ENCODE measurements at places on chromosomes 4 and X. TPM values are rescaled to one million over a fixed set of nuclear protein-coding genes. Genes with fewer than 3 reads are reported as not detected.
A peak's percentile ranks its signal among the peaks of the same experiment; 100 is the strongest.

The BRS3 gene
- total RNA-seq: not detected

The HPGDS gene
- not detected for total RNA-seq

The CLIC2 gene
- total RNA-seq: not detected

The TMPRSS11D gene
- total RNA-seq: not detected

The NAA11 gene
- not detected for total RNA-seq

The COL4A6 gene
- 3.5 TPM for total RNA-seq

The GRIA2 gene
- not detected for total RNA-seq

The CYLC1 gene
- not detected for total RNA-seq

The UGT2A1 gene
- not detected for total RNA-seq

DNA sequence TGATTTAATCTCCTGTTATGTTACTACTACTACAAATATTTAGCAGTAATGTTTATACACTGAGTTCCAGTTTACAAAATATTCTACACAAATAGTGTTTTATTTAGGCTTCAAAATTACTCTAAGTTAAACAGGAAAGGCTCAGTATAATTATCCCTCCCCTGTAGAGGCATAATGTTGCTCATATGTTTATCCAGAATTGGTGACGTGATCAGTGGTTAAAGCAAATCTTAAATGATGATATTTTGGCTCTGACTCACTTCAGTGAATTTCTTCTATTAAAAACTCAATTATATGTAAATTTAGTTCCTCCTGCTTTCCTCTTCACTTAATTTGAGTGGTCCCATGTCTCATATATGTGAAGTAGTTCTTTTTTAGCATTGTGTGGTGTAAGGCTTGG lies 438.5 kb downstream of the ADGRL3 start:
- peaks cover 12% of the 10 kb centered on the region for H3K4me1 ChIP-seq
- peak; percentile 73 for DNase-seq
- H3K36me3 ChIP-seq: no peaks in the 10 kb centered on the region
- no peaks in the 10 kb centered on the region for H3K27me3 ChIP-seq
- H3K27ac ChIP-seq: peak overlapping the region; percentile 46

DNA sequence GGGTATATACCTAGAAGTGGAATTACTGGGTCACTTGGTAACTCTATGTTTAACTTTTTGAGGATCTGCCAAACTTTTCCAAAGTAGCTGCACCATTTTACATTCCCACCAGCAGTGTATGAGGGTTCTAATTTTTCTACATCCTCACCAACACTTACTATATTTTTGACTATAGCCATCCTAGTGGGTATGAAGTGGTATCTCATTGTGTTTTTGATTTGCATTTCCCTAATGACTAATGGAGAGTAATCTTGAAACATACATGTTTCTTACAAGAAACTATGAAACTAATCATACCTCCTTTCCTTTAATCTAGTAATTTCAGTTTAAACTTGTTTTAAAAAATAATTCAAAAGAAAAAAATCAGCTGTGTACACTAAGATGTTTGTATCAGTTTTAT lies 17.9 kb downstream of the BCLAF3 start:
- no peaks in the 10 kb centered on the region for H3K4me1 ChIP-seq
- H3K27ac ChIP-seq: no peak overlapping the region

DNA sequence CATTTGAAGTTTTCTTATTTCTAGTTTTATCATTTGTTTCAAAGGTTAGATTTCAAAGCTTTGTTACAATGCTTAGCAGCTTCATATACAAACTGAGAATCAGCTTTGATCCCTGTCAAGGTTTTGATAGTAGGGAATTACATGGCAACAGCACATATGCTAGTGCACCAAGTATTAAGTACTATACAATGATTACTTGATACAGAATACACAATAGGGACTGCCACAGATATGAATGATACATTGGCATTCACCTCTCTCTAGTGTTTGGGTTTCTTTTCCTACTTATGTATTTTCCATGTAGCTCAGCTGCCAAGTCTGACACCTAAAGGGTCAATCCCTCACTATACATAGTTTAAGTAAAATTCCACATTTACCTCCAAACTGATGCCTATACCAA lies 344.0 kb downstream of the FAT4 start:
- H3K27me3 ChIP-seq: 0 out of 2 replicates have a peak, but pooled peaks cover 6% of the 10 kb centered on the region
- no peaks in the 10 kb centered on the region for H3K36me3 ChIP-seq
- no peak overlapping the region for H3K4me3 ChIP-seq
- no peaks in the 10 kb centered on the region for H3K4me1 ChIP-seq
- no peak overlapping the region for H3K27ac ChIP-seq

- DNase-seq: no peak
- H3K4me3 ChIP-seq: no peak overlapping the region
- no peaks in the 10 kb centered on the region for H3K27me3 ChIP-seq
- H3K4me1 ChIP-seq: no peaks in the 10 kb centered on the region
- H3K27ac ChIP-seq: no peak overlapping the region
- H3K36me3 ChIP-seq: no peaks in the 10 kb centered on the region
Observed at GRCh38 chr4:167419468-167420140, 185.3 kb upstream of the SPOCK3 start.

- DNase-seq: no peak
- peak overlapping the region; percentile 76 for H3K4me3 ChIP-seq
- H3K36me3 ChIP-seq: no peaks in the 10 kb centered on the region
- H3K27me3 ChIP-seq: no peaks in the 10 kb centered on the region
Observed at GRCh38 chr4:2042204-2042946, 16.8 kb upstream of the NAT8L start.

- H3K4me1 ChIP-seq: peaks cover under 1% of the 10 kb centered on the region
- no peak for DNase-seq
- no peaks in the 10 kb centered on the region for H3K36me3 ChIP-seq
- no peak overlapping the region for H3K4me3 ChIP-seq
- H3K27me3 ChIP-seq: no peaks in the 10 kb centered on the region
Observed at GRCh38 chr4:61254406-61254805, 54.3 kb downstream of the ADGRL3 start.

DNA sequence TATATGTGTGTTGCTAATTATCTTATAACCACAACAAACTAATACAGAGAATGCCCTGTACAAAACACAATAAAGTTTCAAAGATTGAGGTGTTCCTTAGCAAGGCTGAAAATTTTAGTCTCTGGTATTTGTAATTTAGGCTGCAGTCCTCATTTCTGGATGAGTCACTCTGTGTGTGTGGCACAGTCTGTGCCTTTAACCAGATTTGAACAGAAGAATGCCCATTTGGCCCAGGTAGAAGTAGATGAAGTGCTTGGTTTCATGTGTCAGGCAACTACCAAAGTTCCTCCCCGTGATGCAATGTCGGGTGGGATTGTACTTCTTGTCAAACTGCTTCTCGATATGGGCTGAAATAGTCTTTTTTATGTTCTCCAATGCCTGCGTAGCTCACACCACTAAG lies 91.6 kb upstream of the H2AZ1 start:
- H3K27me3 ChIP-seq: no peaks in the 10 kb centered on the region
- H3K4me1 ChIP-seq: no peaks in the 10 kb centered on the region
- peak; percentile 15 for DNase-seq

- no peaks in the 10 kb centered on the region for H3K27me3 ChIP-seq
- H3K36me3 ChIP-seq: no peaks in the 10 kb centered on the region
- H3K27ac ChIP-seq: no peak overlapping the region
- peak; percentile 41 for DNase-seq
Observed at GRCh38 chr4:101205916-101206315, 141.4 kb downstream of the PPP3CA start.

GRCh38 chr4:122832732-122833131 lies 6.1 kb downstream of the FGF2 start:
- H3K36me3 ChIP-seq: no peaks in the 10 kb centered on the region
- H3K4me3 ChIP-seq: no peak overlapping the region
- H3K27ac ChIP-seq: no peak overlapping the region
- H3K4me1 ChIP-seq: peaks cover 36% of the 10 kb centered on the region
- no peak for DNase-seq
- no peaks in the 10 kb centered on the region for H3K27me3 ChIP-seq

DNA sequence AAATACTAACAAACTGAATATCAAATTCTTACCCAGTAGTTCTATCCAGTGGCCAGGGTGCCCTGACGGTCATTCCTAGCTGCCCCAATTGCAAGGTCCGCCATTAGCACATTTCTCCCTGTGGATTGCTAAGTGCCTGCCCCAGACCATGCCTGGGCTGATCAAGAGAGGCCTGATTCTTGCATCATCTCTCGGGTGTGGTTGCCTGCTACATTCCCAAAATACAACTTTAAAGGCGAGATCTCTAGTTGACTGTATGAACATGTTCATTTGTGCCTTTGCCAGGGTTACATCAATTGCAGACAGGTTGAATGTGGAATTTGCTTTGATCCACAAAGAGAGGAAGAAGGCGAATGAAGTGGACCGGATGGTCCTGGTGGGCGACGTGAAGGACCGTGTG lies 28.0 kb downstream of the PRPS2 start:
- no peak for DNase-seq
- H3K4me3 ChIP-seq: no peak overlapping the region
- no peak overlapping the region for H3K27ac ChIP-seq
- no peaks in the 10 kb centered on the region for H3K27me3 ChIP-seq
- peaks cover 22% of the 10 kb centered on the region for H3K36me3 ChIP-seq
- H3K4me1 ChIP-seq: no peaks in the 10 kb centered on the region

GRCh38 chr4:173074501-173074946 lies 94.1 kb upstream of the GALNT7 start:
- no peaks in the 10 kb centered on the region for H3K27me3 ChIP-seq
- no peak overlapping the region for H3K4me3 ChIP-seq
- H3K36me3 ChIP-seq: no peaks in the 10 kb centered on the region
- H3K27ac ChIP-seq: peak overlapping the region; percentile 52
- H3K4me1 ChIP-seq: peaks cover 20% of the 10 kb centered on the region

GRCh38 chrX:153766871-153767673 lies 3.0 kb downstream of the PLXNB3 start:
- H3K4me3 ChIP-seq: peak overlapping the region; percentile 68
- H3K27ac ChIP-seq: peak overlapping the region; percentile 86
- DNase-seq: no peak
- no peaks in the 10 kb centered on the region for H3K27me3 ChIP-seq

DNA sequence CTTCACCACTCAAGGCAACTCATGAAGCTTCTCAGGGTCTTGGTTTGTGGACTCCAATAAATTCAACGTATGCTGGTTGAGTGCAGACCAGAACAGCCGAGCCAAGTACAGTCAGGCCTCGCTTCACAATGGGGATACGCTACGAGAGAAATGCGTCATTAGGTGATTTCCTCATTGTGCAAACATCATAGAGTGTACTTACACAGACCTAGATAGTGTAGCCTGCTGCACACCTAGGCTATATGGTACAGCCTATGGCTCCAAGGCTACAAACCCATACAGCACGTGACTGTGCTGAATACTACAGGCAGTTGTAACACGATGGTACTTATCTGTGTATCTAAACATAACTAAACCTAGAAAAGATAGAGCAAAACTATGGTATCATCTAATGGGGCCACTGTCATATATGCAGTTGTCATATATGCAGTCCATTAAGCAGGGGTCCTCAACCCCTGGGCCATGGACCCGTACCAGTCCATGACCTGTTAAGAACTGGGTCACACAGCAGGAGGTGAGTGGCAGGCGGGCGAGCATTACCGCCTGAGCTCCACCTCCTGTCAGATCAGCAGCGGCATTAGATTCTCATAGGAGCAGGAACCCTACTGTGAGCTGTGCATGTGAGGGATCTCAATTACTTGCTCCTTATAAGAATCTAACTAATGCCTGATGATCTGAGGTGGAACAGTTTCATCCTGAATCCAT lies 31.5 kb downstream of the RTL5 start:
- no peak overlapping the region for H3K4me3 ChIP-seq
- H3K4me1 ChIP-seq: no peaks in the 10 kb centered on the region
- DNase-seq: peak; percentile 6
- H3K27ac ChIP-seq: no peak overlapping the region
- H3K36me3 ChIP-seq: no peaks in the 10 kb centered on the region

DNA sequence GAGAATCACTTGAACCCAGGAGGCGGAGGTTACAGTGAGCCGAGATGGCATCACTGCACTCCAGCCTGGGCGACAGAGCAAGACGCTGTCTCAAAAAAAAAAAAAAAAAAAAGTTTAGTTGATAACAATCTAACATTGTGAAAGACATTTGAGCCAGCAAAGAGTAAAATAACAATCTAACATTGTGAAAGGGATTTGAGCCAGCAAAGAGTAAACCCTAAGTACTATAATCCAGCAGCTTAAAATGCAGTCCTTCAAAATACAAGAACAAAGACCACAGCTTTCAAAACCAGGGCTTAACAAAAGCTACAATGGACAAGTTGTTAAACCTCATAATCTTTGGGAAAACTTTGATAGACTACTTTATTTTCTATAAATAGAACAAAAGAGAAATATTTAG lies 16.9 kb downstream of the MFAP3L start:
- H3K4me1 ChIP-seq: no peaks in the 10 kb centered on the region
- H3K27me3 ChIP-seq: no peaks in the 10 kb centered on the region
- DNase-seq: no peak
- H3K4me3 ChIP-seq: no peak overlapping the region

DNA sequence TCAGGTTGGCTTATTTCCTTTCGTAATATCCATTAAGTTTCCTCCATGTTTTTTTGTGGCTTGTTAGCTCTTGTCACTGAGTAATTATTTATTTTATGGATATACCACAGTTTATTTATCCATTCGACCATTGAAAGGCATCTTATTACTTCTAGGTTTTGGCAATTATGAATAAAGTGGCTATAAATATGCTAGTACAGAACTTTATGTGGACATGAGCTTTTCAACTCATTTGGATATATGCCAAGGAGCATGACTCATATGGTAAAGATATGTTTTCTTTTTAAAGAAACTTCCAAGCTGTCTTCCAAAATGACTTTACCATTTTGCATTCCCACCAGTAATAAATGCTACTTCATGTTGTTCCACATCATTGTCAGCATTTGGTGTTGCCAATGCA lies 803.6 kb downstream of the GLUD2 start:
- no peaks in the 10 kb centered on the region for H3K36me3 ChIP-seq
- H3K4me3 ChIP-seq: no peak overlapping the region
- H3K4me1 ChIP-seq: no peaks in the 10 kb centered on the region
- H3K27me3 ChIP-seq: no peaks in the 10 kb centered on the region

GRCh38 chr4:15416357-15417232 lies 11.2 kb upstream of the C1QTNF7 start:
- no peak for DNase-seq
- H3K27ac ChIP-seq: no peak overlapping the region
- H3K36me3 ChIP-seq: no peaks in the 10 kb centered on the region
- H3K27me3 ChIP-seq: peaks cover 18% of the 10 kb centered on the region

- no peaks in the 10 kb centered on the region for H3K4me1 ChIP-seq
- no peak for DNase-seq
Observed at GRCh38 chrX:10098270-10098713, 58.5 kb upstream of the CLCN4 start.

GRCh38 chr4:8191136-8191747 lies 7.8 kb upstream of the SH3TC1 start:
- DNase-seq: peak; percentile 62
- H3K36me3 ChIP-seq: no peaks in the 10 kb centered on the region
- H3K4me1 ChIP-seq: peaks cover 33% of the 10 kb centered on the region
- no peaks in the 10 kb centered on the region for H3K27me3 ChIP-seq

- no peaks in the 10 kb centered on the region for H3K36me3 ChIP-seq
- no peaks in the 10 kb centered on the region for H3K27me3 ChIP-seq
- H3K27ac ChIP-seq: 0 out of 2 replicates have a peak overlapping the region, but pooled peaks have one; percentile 26
- peak overlapping the region; percentile 76 for H3K4me3 ChIP-seq
- peaks cover 41% of the 10 kb centered on the region for H3K4me1 ChIP-seq
- DNase-seq: no peak
Observed at GRCh38 chrX:40104985-40105834, 7.5 kb upstream of the BCOR start.

GRCh38 chr4:52964011-52964410 lies 101.9 kb downstream of the RASL11B start:
- no peak overlapping the region for H3K27ac ChIP-seq

- DNase-seq: no peak
- H3K27me3 ChIP-seq: no peaks in the 10 kb centered on the region
- H3K36me3 ChIP-seq: no peaks in the 10 kb centered on the region
- no peak overlapping the region for H3K4me3 ChIP-seq
- no peaks in the 10 kb centered on the region for H3K4me1 ChIP-seq
- H3K27ac ChIP-seq: no peak overlapping the region
Observed at GRCh38 chrX:37357436-37357835, 8.3 kb downstream of the PRRG1 start.

All from PC-3 (cell line).